ENCODE measurements at places on chromosomes 16 and 17.

GRCh38 chr17:31269036-31269577 lies 27.9 kb downstream of the OMG start:
- DNase-seq, result no peak

- no peak for DNase-seq
These were observed 775 bp upstream of the PAGR1 start for GRCh38 chr16:29815032-29815721.

GRCh38 chr16:2042171-2042985 lies 5.3 kb downstream of the NTHL1 start:
- DNase-seq, result no peak

GRCh38 chr16:74451951-74452758 lies 30.9 kb upstream of the CLEC18B start:
- DNase-seq, result no peak

- DNase-seq, result no peak
These were observed 5.5 kb upstream of the HOXB8 start for GRCh38 chr17:48620461-48621139.

- DNase-seq, result no peak
These were observed 19.2 kb downstream of the TMEM114 start for GRCh38 chr16:8571061-8571596.

GRCh38 chr16:1816396-1817275 lies 10.0 kb downstream of the HAGH start:
- DNase-seq, result no peak
